ENCODE measurements at places on chromosomes 3 and 15.
A peak's percentile ranks its signal among the peaks of the same experiment; 100 is the strongest.

DNA sequence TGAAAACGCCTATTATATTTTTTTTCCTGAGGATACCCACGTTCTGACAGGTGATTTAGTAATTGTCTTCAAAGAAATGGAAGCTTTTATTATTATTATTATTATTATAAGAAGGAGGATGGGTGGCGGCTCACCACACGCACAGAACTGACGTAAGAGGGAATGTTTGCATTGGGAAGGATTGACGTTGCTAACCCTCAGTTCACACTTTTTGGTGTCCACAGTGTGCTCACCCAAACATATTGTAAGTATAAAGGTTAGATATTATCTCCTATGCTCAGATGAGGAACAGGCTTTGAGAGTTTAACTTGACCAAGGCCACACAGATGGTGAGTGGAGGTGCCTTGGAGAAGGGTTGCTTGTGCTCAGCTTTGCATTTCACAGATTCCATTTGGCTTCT is 533.5 kb upstream of the TBL1XR1 start:
- DNase-seq = no peak

GRCh38 chr3:106341586-106342162 is 472.9 kb upstream of the CBLB start:
- DNase-seq = no peak

- DNase-seq = no peak
These were observed 49.3 kb downstream of the TMOD3 start for GRCh38 chr15:51878446-51879386.

GRCh38 chr3:40079847-40080240 is 229.7 kb upstream of the EIF1B start:
- DNase-seq = peak; percentile 51

GRCh38 chr3:141337523-141337854 is 30.8 kb upstream of the ZBTB38 start:
- no peak for DNase-seq

- DNase-seq = peak; percentile 78
These were observed 5.8 kb upstream of the GLCE start for GRCh38 chr15:69154684-69155083.

GRCh38 chr15:101064795-101065569 is 145.8 kb downstream of the LRRK1 start:
- DNase-seq = no peak

- DNase-seq = no peak
These were observed 250.6 kb downstream of the NR1D2 start for GRCh38 chr3:24195504-24196230.

DNA sequence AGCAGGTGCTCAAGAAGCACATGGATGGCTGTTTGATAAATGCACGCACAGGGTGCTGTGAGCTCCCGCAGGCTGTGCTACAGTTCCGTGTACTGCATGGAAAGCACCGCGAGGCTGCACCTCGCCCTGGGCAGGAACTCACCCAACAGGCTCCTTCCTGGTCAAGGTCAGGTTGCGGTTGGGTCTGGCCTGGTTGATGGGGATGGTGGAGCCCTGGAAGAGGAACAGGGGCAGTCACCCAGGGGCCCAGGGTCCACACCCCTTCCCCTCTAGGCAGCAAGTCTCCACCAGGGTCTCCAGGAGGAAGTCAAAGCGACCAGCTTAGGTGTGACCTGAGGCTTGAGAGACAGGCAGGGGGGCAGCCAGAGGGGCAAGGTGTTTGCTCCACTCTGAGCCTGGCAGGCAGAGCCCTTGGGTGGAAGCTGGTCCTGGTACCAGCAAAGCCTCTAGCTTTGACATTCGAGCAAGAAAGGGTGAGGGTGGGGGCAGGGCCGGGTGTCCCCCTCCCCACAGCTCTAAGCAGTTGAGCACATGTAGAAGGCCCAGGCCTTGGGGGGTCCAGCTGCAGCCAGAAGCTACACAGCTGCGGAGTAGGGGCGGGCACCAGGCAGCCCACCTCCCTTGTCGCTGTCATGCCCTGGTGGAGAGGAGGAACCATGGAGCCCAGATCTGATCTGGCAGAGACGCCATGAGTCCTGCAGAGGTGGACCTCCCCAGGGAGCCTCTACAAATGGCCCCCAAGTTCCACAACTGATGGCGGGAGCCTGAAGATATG is 46.3 kb upstream of the SLC41A3 start:
- no peak for DNase-seq

DNA sequence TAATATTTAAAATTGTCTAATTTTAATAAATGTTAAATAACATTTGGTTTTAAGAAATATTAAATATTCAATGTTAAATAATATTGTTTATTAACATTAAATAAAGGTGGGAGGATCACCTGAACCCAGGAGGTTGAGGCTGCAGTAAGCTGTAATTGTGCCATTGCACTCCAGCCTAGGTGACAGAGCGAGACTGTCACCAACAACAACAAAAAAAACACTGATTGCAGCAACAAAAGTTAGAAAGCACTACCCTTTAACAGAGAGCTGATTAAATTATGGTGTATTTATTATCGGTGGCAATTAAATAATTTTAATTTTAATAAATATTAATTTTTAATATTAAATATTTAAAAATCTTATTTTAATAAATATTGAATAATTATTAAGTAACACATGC is 152.1 kb downstream of the ATG7 start:
- no peak for DNase-seq

DNA sequence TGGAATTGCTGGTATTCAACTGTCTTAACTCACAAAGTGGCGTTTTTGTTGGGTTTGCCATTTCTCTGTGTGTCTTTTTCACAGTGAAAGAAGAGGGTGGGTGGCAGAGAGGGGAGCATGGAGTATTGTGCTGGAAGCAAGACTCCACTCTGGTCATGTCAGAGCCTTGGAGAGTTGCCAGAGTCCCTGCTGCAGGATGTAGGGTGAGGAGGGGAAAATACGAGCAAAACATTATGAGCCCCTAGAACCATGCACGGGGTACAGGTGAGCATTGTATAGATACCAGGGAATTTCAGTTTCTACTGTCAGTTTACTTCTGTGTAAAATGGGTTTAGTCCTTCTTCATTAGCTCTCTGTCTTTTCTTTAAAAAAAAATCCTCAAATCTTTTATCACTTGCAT is 249.9 kb downstream of the CACNA2D3 start:
- no peak for DNase-seq

DNA sequence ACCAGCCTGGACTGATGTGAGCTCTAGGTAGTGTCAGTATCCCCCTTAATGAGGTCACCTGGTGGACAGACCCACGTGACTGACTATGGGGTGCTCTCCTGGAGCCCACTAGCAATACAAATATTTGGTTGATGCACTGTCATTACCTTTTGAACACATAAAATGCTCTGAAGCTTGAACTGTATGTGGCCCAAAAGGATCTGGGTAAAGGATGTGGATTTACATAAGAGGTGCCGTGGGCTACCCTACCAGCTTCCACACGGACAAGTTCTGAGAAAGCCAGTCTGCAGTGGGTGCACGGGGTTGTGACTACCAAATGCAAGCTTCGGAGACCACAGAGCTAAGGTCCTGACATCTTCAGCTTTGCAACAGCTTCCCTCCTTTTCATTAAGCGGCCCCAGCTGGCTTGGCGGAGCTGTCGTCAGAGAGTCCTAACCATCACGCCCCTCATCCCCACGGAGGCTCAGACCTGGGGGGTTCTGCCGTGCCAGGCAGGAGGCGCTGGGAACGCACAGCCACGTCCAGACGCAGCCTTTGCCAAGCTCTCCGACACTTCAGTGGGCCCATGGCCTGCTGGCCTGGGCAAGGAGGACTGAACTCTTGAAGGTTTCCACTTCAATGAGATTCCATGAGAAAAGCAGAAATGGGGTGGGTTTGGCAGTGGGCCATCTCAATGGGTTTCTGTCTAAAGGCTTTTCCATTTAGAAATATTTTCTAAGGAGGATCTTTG is 228.3 kb downstream of the ADAMTS17 start:
- no peak for DNase-seq

GRCh38 chr15:50109076-50109987 is 9.7 kb downstream of the ATP8B4 start:
- no peak for DNase-seq

DNA sequence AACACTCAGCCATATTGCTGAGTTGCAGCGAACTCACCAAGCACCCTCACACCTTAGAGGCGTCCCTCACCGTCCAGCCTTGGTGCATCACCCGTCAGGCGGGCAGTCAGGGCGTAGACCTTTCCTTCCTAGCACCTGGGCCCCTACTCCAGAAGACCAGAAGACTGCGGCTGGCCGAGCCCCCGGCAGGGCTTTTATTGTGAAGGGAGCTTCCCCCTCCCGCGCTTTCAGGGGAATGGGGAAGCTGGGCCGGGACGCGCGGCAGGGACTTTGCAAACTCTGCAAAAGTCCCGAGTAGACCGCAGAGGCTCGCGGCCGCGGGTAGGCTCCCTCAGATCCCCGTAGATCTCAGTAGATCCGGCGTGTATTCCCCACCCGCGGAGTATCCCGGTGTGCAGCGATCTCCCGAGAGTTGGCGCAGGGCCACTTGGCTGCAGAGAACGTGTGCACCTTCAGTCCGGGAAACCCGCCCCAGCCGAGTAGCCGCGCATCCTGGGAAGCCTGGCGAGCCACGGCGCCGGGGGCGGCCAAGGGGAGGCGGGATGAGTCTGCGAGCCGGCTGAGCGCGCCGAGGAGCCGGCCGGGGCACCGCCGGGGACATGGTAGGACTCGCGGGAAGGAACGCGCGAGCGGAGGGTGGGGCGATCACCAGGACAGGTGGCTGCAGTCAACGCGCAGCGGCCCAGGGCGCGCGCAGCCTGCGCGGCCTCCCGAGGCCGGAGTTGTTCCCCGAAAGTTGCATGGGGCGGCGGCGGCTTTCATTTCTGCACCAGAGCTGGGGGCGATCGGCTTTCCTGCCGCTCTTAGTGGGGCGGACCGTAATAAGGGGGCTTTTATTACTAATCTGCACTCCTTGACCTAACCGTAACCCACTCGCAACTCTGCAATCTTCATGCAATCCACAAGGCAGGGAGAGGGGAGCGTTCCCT is at the start of gene GASK1A:
Gene GASK1A (plus strand): TSS at position 268 of the 929 bp plus-strand sequence. CDS start 332 bp downstream, at position 600.
- peak; percentile 37 for DNase-seq

- no peak for DNase-seq
These were observed 690.8 kb upstream of the ARPP21 start for GRCh38 chr3:34948517-34948916.

- no peak for DNase-seq
These were observed 30.3 kb upstream of the UTS2B start for GRCh38 chr3:191360620-191361019.

DNA sequence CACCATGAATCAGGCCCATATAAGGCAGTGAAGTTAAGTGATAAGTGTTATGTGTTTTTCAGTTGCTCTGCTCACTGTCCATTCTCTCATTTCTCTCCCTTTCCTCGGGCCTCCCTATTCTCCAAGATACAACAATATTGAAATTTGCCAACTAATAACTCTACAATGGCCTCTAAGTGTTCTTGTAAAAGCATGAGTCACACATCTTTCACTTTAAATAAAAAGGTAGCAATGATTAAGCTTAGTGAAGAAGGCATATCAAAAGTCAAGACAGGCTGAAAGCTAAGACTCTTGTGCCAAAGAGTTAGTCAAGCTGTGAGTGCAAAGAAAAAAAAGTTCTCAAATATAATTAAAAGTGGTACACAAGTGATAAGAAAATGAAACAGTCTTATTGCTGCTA is 675.4 kb downstream of the OTOL1 start:
- DNase-seq = no peak

- peak; percentile 48 for DNase-seq
These were observed 165.5 kb downstream of the NECTIN3 start for GRCh38 chr3:111236836-111237713.

- no peak for DNase-seq
These were observed 149.3 kb downstream of the VPS13C start for GRCh38 chr15:61910839-61911369.

GRCh38 chr3:139355891-139356290 is 12.1 kb downstream of the MRPS22 start:
- DNase-seq = no peak

DNA sequence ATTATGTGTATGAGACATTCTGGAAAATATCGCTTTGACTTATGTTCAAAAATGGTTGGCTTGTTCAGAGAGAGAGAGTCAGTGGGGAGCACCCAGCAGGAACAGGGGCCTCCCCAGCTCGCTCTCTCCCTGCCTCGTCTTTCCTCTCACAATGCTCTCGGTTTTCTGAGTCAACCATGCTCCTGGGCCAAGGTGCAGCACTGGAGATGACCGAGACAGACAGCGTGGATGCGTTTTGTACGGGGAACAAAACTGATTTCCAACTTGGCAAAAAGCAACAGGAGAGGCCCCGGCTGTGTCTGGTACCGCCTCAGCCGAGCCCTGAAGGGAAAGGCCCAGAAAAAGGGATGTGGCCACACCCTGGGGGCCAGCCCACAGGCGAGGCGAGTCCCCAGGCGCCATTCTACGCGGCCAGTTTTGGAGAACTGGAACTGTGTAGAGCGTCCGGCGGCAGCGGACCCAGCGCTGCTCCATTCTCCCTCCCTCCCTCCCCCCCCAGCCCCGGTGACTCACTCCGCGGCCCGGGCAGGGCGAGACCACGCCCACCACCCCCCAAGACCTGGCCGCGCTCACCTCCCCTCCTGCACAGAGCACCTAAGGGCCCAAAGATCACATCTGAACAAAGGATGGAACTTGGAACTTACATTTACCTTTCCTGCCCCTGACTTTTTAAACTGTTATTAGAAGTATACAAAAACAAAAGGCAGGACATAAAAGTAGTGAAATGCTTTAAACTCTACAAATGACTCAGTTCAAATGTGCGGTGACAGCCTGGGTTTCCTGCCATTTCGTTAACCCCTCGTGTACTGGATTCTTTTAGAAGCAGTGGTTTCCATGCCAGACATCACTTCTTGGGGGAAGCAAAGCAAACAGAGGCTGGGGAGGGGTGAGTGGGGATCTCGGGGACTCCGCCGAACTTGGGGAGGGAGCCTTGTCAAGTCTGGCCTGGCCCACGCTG is 12.7 kb downstream of the ATP10A start:
- DNase-seq = peak; percentile 93

- no peak for DNase-seq
These were observed 140.2 kb downstream of the TPRA1 start for GRCh38 chr3:127450331-127450730.

DNA sequence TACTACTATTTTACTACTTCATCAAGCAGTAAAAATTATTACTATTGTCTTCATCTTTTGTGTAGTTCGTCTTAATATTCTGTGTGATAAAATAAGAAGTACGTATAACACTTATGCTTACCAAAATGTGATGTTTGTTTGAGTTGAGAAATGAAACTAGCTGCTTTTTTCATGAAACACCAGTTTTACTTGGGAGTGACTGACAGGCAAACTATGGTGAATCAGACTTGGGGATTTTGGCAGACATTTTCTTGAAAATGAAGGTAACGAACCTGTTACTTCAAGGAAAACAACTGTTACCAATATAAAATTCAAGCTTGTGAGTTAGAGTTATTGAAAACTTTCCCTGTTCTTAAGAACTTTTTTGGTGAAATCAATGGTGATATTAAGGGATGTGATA is 10.3 kb downstream of the U2SURP start:
- no peak for DNase-seq

GRCh38 chr3:156693166-156693565 is 18.8 kb downstream of the TIPARP start:
- peak; percentile 13 for DNase-seq

GRCh38 chr3:141875893-141876380 is 506 bp upstream of the ATP1B3 start:
- no peak for DNase-seq

All from GM03348 (cell line).